Kidney (tissue), 22 donors: ENCODE measurements at places on chromosomes 7 and 10. TPM values are rescaled to one million over a fixed set of nuclear protein-coding genes. Genes with fewer than 3 reads are reported as not detected.
A peak's percentile ranks its signal among the peaks of the same experiment; 100 is the strongest.

- no peak overlapping the region for H3K27ac ChIP-seq
- H3K36me3 ChIP-seq: no peaks in the 10 kb centered on the region
- no peaks in the 10 kb centered on the region for H3K27me3 ChIP-seq
- DNase-seq: no peak
- no peak overlapping the region for H3K4me3 ChIP-seq
Observed at GRCh38 chr7:95632609-95633008, 36.3 kb upstream of the PDK4 start.

Gene OR2A5
- total RNA-seq: not detected

- no peaks in the 10 kb centered on the region for H3K36me3 ChIP-seq
- peaks cover 23% of the 10 kb centered on the region for H3K4me1 ChIP-seq
- no peaks in the 10 kb centered on the region for H3K27me3 ChIP-seq
- H3K27ac ChIP-seq: no peak overlapping the region
- no peak for DNase-seq
Observed at GRCh38 chr7:104986628-104987259, 27.3 kb upstream of the KMT2E start.

DNA sequence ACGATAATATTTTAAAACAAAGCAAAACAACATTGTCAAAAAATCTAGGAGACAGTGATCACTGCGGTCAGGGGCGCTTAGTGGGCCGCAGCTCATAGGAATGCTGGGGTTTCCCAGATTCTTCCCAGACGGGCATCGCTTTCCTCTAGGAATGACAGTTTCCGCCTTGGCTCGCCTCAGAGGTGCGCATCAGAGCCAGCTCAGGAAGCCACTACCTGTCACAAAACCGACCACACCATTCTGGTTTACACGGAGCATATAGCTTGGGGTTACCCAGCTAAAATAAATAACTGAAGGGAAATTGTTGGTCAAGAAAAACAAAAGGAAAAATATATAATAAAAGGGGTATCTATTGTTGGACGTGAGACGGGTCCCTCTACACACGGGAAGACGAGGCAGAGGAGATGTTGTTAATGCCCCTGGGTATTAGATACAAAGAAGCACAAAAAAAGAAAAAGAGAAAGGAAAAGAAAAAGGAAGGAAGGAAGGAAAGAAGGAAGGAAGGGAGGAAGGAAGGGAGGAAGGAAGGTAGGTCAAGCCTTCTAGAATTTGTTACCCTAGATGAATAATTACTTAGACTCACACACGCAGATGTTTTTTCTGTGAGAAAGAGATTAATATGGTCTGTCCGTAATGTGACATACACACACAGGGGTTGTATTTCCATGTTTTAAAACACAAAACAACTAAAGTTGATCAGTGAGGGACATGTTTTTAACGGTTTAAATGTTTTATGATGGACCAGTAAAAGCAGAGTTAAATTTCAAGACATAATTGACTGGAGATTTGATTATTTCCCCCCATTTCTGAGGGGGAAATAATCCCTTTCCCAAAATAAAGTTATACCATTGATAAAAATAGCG lies 292.4 kb upstream of the NFE2L3 start:
- H3K36me3 ChIP-seq: no peaks in the 10 kb centered on the region
- no peak overlapping the region for H3K27ac ChIP-seq
- no peak overlapping the region for H3K4me3 ChIP-seq
- no peak for DNase-seq

GRCh38 chr10:122117475-122117874 lies 128.5 kb downstream of the TACC2 start:
- no peaks in the 10 kb centered on the region for H3K4me1 ChIP-seq
- H3K36me3 ChIP-seq: no peaks in the 10 kb centered on the region
- DNase-seq: no peak
- H3K27ac ChIP-seq: no peak overlapping the region

Gene NPVF
- total RNA-seq: not detected

DNA sequence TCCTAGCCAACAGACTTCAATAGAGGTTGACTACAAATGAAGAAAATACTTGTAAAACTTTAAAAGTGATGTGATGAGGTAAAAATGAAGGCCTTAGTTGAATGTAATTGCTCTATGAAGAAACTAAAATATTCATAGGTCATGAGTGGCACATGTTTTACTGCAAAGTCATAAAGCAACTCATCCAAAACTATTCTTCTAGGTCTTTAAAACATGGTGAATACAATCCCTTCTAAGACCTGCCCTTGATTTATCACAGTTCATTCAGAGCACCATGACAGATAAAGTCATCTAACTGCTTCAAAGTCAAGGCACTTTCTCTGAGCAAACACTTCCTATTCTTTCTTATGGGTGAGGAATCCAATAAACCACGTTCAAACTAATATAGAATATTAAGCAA lies 713.5 kb downstream of the SORCS1 start:
- no peaks in the 10 kb centered on the region for H3K27me3 ChIP-seq
- H3K36me3 ChIP-seq: no peaks in the 10 kb centered on the region
- no peaks in the 10 kb centered on the region for H3K4me1 ChIP-seq
- H3K27ac ChIP-seq: no peak overlapping the region

Gene SH2D4B
- 0.09 TPM for total RNA-seq

Gene CDH23
- 6.4 TPM for total RNA-seq

- H3K27me3 ChIP-seq: no peaks in the 10 kb centered on the region
- DNase-seq: no peak
- H3K27ac ChIP-seq: no peak overlapping the region
- no peak overlapping the region for H3K4me3 ChIP-seq
- H3K36me3 ChIP-seq: no peaks in the 10 kb centered on the region
- H3K4me1 ChIP-seq: no peaks in the 10 kb centered on the region
Observed at GRCh38 chr7:106773228-106773627, 91.9 kb upstream of the PIK3CG start.

GRCh38 chr10:116120688-116121455 lies 152.1 kb downstream of the GFRA1 start:
- DNase-seq: no peak
- H3K27ac ChIP-seq: no peak overlapping the region
- no peak overlapping the region for H3K4me3 ChIP-seq
- H3K4me1 ChIP-seq: no peaks in the 10 kb centered on the region
- no peaks in the 10 kb centered on the region for H3K36me3 ChIP-seq
- H3K27me3 ChIP-seq: no peaks in the 10 kb centered on the region

Gene OPN4
- not detected for total RNA-seq

GRCh38 chr7:151838861-151839381 lies 38.0 kb downstream of the PRKAG2 start:
- no peaks in the 10 kb centered on the region for H3K4me1 ChIP-seq
- no peak overlapping the region for H3K27ac ChIP-seq
- no peak for DNase-seq
- no peaks in the 10 kb centered on the region for H3K27me3 ChIP-seq

- DNase-seq: no peak
- H3K27ac ChIP-seq: no peak overlapping the region
- H3K4me3 ChIP-seq: no peak overlapping the region
Observed at GRCh38 chr7:32537760-32538159, 42.5 kb downstream of the AVL9 start.

Gene CREB5
- 27.2 TPM for total RNA-seq

DNA sequence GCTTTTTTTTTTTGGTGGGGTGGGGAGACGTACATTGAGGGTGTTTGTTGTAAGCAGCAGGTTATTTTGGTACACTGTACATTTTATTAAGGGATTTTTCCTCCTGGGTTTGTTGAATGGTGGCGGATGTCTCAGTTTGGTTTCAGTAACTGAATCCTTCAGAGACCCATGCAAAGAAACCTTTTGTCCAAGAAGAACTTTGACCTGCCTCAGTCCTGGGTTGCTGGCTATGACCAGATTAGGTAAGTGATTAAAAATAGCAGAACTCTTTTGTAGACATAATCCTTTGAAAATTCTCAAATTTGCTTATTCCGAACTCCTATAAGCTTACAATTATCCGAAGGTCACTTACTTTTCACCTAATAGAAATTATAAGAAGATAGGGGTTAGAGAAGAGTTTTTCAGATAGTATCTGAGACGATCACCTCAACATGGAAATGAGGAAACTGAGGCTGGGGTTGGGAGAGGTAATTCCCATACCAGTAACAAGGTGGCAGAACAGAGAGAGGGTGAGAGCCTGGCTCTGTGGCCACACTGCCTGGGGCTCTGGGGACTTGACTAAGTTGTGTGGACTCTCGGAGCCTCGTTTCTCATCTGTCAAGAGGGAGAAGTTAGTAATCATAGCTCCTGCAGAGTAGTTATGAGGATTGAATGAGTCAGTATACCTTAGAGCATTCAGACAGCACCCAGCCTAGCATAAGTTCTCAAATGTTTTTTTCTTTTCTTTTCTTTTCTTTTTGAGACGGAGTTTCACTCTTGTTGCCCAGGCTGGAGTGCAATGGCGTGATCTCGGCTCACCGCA lies 87.4 kb downstream of the CCNY start:
- H3K27ac ChIP-seq: peak overlapping the region; percentile 2
- H3K4me1 ChIP-seq: no peaks in the 10 kb centered on the region
- H3K4me3 ChIP-seq: no peak overlapping the region
- no peak for DNase-seq
- H3K36me3 ChIP-seq: no peaks in the 10 kb centered on the region

GRCh38 chr7:131504157-131504899 lies 52.1 kb downstream of the PODXL start:
- H3K27me3 ChIP-seq: no peaks in the 10 kb centered on the region
- peaks cover 28% of the 10 kb centered on the region for H3K4me1 ChIP-seq
- H3K27ac ChIP-seq: peak overlapping the region; percentile 10
- no peak for DNase-seq

GRCh38 chr7:122887198-122887597 lies 938 bp upstream of the CADPS2 start:
- no peaks in the 10 kb centered on the region for H3K36me3 ChIP-seq
- DNase-seq: peak; percentile 89
- peak overlapping the region; percentile 91 for H3K27ac ChIP-seq
- H3K4me3 ChIP-seq: peak overlapping the region; percentile 92
- H3K27me3 ChIP-seq: no peaks in the 10 kb centered on the region

DNA sequence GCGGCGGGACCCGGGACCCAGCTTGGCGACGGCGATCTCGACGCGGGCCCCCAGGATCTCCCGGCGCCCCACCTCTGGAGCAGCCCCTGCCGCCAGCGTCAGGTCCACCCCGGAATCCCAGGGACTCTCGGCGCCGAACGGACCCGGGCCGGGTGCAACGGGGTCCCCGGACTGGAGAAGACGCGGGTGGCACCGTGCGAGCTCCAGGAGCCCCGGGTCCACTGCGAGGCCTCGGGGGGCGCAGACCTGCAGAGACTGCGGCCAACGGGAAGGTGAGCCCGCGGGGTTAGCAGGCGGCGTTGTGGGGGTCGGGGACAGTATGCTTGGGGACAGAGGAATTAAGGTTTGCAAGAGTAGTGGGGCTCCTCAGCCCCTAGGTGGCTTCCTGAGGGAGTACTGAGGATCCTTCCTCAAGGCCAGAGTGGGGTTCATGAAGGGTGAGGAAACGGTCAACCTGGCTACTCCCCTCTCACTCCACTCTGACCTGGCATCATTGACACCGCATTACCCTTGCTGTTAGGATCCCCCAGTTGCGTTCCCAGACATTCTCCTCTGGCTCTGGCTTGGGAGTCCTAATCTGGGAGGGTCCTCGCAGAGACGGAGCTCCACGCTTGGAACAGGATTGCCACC lies 353 bp downstream of the EPHB6 start:
- H3K27me3 ChIP-seq: no peaks in the 10 kb centered on the region
- H3K27ac ChIP-seq: no peak overlapping the region
- peak overlapping the region; percentile 59 for H3K4me3 ChIP-seq
- no peaks in the 10 kb centered on the region for H3K4me1 ChIP-seq
- H3K36me3 ChIP-seq: no peaks in the 10 kb centered on the region

DNA sequence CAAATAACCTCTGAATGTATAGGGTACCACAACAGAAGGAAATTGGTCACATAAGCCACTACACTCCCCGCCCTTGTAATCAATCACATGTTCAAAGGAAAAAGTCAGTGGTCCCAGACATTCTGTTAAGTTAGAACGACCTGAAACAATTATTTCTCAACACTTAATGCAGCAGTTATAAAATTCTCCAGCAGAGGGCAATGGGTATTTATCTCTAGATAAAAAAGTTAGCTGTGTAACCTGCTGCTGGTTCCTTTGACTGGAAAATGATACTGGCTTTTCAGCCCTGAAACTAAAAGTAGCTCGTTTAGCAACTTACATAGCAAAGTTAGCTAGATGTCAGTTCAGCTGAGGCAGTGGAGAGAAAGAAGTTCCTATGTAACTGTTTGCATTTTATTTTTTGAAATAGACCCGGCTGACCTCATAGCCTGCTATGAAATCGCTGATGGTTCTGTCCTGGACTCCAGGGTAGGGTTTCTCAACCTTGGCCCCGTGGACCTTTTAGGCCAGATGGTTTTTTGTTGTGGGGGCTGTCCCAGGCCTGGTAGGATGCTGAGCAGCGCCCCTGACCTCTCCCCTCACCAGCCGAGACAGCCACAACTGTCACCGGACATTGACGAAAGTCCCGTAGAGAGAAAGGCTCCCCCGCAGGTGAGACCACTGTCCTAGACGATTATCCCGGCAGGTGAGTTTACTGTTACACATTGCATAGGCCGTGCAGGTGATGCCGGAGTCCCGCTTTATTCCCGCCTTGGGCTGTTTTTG lies 40.2 kb upstream of the PROSER2 start:
- H3K27me3 ChIP-seq: no peaks in the 10 kb centered on the region
- no peaks in the 10 kb centered on the region for H3K36me3 ChIP-seq
- DNase-seq: peak; percentile 86
- H3K4me3 ChIP-seq: no peak overlapping the region

GRCh38 chr7:3304131-3304530 lies 3.1 kb downstream of the SDK1 start:
- peak; percentile 31 for DNase-seq
- H3K4me3 ChIP-seq: no peak overlapping the region
- no peaks in the 10 kb centered on the region for H3K36me3 ChIP-seq
- H3K4me1 ChIP-seq: no peaks in the 10 kb centered on the region
- H3K27ac ChIP-seq: no peak overlapping the region
- H3K27me3 ChIP-seq: no peaks in the 10 kb centered on the region

- no peaks in the 10 kb centered on the region for H3K36me3 ChIP-seq
- no peaks in the 10 kb centered on the region for H3K4me1 ChIP-seq
- H3K4me3 ChIP-seq: no peak overlapping the region
- no peak overlapping the region for H3K27ac ChIP-seq
- H3K27me3 ChIP-seq: no peaks in the 10 kb centered on the region
Observed at GRCh38 chr10:43250615-43251418, 16.0 kb downstream of the RASGEF1A start.

- H3K27ac ChIP-seq: no peak overlapping the region
- no peaks in the 10 kb centered on the region for H3K4me1 ChIP-seq
- no peak overlapping the region for H3K4me3 ChIP-seq
- no peaks in the 10 kb centered on the region for H3K27me3 ChIP-seq
- H3K36me3 ChIP-seq: no peaks in the 10 kb centered on the region
Observed at GRCh38 chr10:36469585-36469984, 655.8 kb upstream of the ANKRD30A start.

Gene SPACDR
- 0.54 TPM for total RNA-seq

- H3K36me3 ChIP-seq: no peaks in the 10 kb centered on the region
- no peak overlapping the region for H3K4me3 ChIP-seq
- H3K27ac ChIP-seq: no peak overlapping the region
- no peak for DNase-seq
- H3K27me3 ChIP-seq: no peaks in the 10 kb centered on the region
Observed at GRCh38 chr10:43879742-43880141, 231.1 kb upstream of the ZNF32 start.

DNA sequence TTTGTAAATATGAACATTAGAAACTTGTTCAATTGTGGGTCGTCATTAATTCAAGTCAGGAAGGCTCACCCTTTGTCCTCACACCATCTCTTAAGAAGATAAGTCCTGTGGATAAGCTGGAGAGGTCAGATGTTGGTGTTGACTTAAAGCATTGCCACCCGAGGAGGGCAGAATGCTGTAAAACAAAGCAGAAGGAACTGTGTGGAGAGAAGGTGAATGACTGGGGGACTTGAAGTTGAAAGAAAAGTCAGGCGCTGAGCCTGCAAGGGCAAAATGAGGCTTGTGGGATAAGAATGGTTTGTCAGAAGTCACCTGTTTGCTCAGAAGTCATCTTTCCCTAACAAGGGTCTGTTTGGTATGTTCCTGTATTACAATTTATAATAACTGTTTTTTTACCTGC lies 9.1 kb downstream of the RPA3 start:
- DNase-seq: no peak
- H3K4me3 ChIP-seq: no peak overlapping the region
- H3K36me3 ChIP-seq: no peaks in the 10 kb centered on the region

Gene PRSS2
- not detected for total RNA-seq
